ENCODE measurements at places on chromosomes 5 and 9.

- DNase-seq, result no peak
Measured at GRCh38 chr9:84121991-84122523, 141.5 kb downstream of the RMI1 start.

DNA sequence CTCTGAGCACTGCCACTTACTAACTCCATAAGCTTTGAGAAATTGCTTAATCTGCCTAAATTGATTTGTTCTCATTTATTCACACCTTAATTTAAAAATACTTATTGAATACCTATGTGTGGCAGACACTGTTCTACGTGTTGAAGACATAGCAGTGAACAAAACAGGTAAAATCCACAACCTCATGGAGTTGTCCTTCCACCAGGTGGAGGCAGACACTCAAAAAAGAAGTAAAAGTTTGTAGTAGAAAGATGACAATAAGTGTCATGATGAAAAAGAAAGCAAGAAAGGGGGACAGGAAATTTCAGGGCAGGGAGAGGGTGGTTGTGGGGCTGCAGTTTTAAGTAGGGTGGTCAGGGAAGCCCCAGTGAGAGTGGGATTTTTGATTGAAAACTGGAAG, 94.9 kb downstream of the SREK1 start:
- no peak for DNase-seq

DNA sequence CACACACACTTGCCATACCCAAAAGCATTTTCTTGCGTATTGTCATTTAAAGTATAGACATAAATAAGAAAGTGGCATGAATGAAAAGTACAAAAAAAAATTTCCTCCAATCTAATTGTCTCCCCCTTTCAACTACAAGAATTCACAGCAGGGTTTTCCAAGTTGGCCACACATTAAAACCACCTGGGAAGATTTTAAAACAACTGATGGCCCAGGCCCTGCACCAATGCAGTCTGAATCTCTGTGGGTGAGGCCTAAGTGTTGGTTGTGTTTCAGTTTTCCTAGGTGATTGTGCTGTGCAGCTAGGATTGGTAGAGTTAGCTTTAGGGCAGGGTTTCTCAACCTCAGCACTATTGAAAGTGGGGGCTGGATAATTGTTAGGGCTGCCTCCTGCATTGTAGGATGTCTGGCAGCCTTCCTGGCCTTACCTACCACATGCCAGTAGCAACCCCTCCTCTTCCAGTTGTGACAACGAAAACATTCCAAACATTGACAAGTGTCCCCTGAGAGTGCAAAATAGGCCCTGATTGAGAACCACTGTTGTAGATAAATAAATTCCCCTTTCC, 337.1 kb downstream of the KIAA0825 start:
- no peak for DNase-seq

DNA sequence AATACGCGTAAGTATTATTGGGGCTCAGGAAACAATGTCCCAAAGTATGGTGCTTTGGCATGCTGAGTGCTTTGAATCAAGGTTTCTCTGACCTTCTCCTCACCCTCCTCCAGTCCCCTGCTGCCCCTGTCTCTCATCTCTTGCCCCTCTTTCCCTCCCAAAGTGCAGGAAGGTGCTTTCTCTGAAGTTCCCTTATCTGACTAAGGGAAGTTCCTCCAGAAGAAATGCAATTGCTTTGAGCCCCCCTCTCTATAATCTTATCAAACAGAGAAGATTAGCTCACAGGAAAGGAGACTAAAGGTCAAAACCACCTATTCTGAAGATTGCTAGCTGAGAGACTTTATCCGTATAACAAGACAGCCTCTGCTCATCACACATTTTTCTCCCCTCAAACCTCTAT, 288.1 kb downstream of the ARL15 start:
- no peak for DNase-seq

GRCh38 chr9:131091352-131091992, 4.9 kb upstream of the AIF1L start:
- DNase-seq, result no peak

- no peak for DNase-seq
Measured at GRCh38 chr5:140007311-140007710, 35.8 kb downstream of the NRG2 start.

GRCh38 chr5:143360755-143361154, 42.7 kb downstream of the NR3C1 start:
- no peak for DNase-seq

DNA sequence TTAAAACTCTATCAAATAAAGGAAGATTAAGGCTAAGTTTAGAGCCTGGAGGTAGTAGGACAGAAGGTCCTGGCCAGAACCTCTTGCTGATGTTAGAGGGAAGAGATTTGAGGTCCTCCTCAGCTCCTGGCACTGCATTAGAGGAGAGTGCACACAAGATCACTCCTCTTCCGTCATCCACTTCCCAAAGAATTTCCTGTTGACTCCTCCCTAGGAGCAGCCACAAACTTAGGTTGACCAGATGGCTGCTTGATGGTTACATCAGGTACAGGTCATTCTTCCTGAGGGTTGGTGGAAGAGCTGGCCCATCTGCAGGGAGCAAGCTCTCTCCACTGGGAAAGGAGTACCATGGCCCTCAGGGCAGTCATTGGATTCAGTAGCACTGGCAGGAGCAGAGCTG, 93.9 kb upstream of the IL33 start:
- no peak for DNase-seq

DNA sequence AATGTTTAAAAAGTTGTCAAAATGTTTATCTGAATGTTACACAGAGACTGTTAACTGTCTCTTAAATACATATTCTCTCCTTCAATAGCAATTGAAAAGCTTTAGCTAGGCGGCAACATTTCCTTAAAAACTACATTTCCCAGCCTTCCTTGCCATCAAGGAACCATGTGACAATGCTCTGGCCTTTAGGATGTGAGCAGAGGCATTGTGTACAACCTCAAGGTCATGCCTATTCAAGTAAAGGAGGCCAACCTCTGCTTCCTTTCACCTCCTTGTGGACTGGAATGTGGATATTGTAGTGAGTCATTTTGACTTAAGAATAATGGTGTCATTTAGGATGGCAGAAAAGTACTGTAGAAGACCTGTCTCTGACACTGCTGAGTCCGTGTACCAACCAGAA, 23.7 kb upstream of the MROH2B start:
- DNase-seq, result no peak

- no peak for DNase-seq
Measured at GRCh38 chr9:135304886-135305285, 174.7 kb upstream of the PPP1R26 start.

GRCh38 chr9:9792144-9792857, 820.5 kb downstream of the PTPRD start:
- DNase-seq, result no peak

DNA sequence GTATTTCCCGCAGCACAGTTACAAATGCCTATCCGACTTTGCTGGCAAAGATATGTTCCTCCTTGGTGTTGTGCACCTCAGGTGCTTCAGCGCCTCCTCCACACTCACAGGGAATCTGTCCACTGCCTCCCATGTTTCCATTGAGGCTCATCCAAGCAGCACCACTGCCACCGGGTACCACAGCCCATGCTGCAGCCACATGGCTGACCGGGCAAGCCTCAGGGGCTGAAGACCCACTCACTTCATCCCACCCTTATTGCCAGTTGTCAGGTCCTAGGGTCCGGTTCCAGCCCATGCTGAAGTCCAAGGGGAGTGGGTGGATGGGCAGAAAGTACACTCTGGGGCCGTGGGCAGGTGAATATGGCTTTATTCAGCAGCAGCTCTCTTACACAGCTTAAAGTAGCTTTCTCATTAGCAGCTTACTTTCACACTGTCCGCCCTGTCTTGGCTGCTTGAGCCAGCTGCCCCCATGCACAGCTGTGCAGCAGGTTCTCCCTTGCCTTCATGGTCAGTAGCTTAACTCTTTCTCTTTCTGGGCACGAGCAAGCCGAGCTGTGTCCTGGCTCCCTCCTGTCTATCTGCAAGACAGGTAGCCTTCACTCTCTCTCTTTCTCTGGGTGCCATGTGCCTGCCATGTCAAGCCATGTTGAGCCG, 1052.3 kb downstream of the PTPRD start:
- no peak for DNase-seq

DNA sequence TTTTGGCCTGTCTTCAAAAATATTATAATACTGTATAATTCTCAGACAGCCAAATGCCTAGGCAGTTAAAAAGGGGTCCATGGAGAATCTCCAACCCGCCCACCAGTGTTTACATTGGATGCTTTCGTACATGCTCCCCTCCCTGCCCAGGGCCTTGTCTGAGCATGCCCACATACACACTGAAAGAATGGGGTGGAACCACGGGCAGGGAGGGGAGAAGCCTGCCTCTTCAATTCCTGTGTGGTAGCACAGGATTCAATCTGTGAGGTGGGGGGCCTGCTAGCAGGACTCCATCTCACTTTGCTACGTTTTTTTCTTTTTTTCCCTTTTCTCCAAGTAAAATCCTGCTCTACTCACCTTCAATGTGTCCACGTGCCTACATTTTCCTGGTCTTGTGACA, 314.7 kb upstream of the GRAMD2B start:
- no peak for DNase-seq

GRCh38 chr9:137988051-137988450, 110.5 kb downstream of the CACNA1B start:
- no peak for DNase-seq

DNA sequence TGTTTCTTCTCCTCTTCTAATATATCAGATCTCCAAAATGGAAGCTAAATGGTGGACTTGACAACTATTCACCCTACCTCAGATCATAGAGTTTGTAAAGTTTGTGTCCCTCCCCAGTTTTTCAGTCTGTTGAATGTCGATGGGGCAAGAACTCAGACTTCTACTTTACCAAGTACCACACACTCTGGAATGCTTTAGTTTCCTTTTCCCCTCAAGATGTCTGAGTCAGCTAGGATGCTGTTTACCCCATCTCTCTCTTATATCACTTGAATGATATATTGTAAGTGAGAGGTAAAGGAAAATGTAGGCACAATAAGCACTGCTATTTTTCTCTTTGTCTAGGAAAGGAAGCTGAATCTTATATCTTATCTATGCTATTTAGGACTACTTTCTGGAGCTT, 25.9 kb upstream of the TAL2 start:
- DNase-seq, result no peak

GRCh38 chr5:92002721-92003274, 619.7 kb upstream of the ARRDC3 start:
- DNase-seq, result no peak

GRCh38 chr5:75710637-75711036, 6.6 kb downstream of the POC5 start:
- DNase-seq, result no peak

DNA sequence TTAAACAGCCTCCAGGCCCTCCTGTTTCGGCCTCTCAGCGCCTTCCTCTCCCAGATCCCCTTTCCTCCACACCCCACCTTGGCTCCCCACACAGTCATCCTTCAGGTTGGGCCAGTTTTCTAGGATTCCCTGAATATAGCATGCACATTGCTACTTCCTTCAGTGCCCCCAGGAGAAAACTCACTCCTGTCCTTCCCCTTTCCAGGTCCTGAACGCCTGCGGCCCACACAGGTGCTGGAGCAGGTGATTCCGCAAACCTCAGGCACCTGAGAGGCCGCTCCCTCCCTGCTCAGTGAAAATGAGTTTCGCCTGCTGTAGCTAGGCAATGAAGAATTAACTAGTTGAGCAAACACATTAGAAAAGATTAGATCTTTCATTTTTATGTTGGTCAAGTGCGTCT, 185.0 kb downstream of the MED10 start:
- no peak for DNase-seq

DNA sequence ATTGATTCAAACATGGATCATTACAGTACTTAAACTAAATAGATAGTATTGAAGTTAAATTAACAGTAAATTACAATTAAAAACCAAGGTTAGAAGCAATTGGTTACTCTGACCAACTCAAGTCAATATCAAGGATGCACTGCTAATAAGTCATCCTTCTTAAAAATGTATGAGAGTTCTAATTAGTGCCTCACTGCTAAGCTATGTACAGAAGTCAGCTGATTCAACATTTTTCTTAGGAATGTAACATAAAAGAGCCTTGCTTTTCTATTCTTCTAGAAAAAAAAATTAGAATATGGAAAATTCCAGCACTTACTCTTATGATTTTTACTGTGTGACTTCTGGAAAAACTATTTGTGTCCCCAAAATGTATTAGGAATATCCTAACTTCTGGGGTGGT, 75.7 kb upstream of the FBN2 start:
- no peak for DNase-seq

GRCh38 chr5:124703995-124704394, 42.4 kb downstream of the ZNF608 start:
- DNase-seq, result no peak

GRCh38 chr9:8804613-8805012, 1005.0 kb upstream of the DMAC1 start:
- DNase-seq, result no peak

DNA sequence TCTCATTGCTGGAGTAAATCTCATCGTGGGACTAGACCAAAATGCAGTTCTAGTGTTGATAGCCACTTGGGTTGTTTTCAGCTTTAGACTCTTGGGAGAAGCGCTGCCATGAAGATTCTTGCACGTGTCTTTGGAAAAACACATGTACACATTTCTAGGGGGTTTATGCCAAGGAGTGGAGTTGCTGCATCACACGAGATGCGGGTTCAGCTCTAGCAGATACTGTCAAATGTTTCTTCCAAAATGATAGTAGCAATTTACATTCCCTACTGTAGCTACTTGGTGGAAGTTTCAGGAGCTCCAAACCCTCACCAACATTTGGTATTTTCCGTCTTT, 52.3 kb upstream of the CPLX2 start:
- DNase-seq, result no peak

GRCh38 chr5:13350767-13351166, 593.7 kb downstream of the DNAH5 start:
- no peak for DNase-seq

DNA sequence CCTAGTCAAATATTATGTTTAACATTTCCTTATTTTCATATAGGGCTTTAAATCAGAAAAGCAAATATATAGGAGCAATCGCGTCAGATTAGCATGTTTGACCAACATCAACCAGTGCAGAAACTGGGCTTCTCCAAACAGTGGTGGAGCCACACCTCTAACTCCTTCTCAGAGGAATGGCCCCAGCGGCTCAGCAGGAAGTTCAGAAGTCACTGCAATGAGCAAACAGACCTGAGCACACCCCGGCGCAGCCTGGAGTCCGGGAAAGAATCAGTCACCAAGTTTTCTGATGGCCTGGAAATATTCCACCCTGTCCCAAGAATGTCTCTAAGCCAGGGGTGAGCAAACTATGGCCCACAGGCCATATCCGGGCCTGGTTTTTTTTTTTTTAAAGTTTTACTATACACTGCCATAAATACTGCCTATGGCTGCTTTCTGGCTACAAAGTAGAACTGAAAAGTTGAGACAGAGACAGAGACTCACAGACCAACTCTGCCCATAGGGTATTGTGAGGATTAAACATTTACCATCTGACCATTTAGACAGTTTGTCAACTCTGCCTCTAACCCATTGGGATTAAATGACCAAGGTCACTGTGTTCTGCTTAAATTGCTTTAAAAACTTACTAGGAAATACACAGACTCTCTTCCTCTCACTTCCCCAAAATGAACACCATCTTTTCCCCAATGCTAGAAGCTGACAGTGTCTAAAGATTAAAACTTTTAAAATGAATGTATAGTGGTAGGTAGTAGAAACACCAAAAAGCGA, 5.4 kb downstream of the GOLM1 start:
- DNase-seq, result no peak
